ENCODE measurements at places on chromosomes 7 and 10.

- DNase-seq: no peak
These were observed 58.5 kb upstream of the SYPL1 start for GRCh38 chr7:106170651-106171050.

DNA sequence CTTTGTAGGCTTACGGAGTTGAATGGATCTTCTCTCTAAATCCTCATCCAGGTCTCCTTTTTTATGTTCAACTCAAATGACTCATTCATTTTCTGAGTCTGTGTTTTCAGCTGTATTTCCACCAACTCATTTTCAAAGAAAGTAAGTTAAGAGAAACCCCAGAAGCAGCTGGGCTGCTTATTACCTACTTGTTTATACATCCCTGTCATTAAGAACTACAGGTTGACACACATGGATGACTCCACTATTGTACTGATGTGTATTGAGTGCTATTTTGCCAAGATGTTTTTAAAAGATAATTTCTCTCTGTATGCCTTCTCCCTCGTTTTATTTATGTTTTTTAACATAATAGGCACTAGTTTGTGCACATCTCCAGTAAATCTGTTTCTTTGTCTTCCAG is 41.9 kb downstream of the DGKI start:
- DNase-seq: peak; percentile 50

GRCh38 chr10:30847642-30848041 is 184.0 kb downstream of the ZNF438 start:
- no peak for DNase-seq

DNA sequence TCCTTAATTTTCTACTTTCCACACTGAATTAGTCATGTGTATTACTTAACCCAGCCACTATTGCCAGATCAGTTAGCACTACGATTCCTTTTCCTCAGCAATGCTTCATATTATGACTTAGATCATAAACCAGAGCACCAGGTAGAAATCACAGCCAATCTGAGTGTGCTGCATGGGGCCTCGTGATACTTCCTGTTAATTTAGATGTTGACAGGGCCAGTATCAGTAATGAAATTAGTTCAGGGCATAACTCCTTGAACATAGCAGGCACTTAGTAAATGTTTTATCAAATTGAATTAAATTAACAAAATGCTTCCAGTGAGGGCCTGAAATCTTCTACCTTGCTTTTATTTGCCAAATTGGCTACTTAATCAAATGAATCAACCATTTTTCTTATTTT is 169.3 kb upstream of the LRGUK start:
- no peak for DNase-seq

DNA sequence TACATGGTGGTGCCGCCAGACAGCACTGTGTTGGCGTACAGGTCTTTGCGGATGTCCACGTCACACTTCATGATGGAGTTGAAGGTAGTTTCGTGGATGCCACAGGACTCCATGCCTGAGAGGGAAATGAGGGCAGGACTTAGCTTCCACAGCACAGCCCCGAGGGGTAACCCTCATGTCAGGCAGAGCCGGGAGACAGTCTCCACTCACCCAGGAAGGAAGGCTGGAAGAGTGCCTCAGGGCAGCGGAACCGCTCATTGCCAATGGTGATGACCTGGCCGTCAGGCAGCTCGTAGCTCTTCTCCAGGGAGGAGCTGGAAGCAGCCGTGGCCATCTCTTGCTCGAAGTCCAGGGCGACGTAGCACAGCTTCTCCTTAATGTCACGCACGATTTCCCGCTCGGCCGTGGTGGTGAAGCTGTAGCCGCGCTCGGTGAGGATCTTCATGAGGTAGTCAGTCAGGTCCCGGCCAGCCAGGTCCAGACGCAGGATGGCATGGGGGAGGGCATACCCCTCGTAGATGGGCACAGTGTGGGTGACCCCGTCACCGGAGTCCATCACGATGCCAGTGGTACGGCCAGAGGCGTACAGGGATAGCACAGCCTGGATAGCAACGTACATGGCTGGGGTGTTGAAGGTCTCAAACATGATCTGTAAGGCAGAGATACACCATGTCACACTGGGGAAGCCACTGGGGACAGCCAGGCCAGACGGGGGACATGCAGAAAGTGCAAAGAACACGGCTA is 104.6 kb upstream of the TNRC18 start:
- DNase-seq: no peak

DNA sequence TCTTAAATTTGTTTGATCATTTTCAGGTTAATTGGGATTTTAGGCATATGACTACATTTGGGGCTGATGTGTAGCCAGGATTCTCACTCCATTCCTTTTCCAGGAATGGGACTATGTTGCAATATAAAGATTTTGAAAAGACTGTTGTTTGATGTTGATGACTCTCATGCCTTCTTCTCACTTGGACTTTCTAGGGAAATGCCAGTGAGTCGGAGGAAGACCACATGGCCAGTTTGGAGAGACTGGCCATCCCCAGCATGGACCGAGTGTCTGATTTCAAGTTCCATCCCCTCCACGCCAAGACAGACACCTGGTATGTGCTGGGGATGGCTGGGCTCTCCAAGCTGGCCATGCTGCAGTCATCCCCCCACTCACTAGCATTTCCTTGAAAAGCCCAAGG is 5.5 kb downstream of the IGFBP3 start:
- DNase-seq: no peak

- no peak for DNase-seq
These were observed 436.0 kb upstream of the ADARB2 start for GRCh38 chr10:2173327-2173726.

DNA sequence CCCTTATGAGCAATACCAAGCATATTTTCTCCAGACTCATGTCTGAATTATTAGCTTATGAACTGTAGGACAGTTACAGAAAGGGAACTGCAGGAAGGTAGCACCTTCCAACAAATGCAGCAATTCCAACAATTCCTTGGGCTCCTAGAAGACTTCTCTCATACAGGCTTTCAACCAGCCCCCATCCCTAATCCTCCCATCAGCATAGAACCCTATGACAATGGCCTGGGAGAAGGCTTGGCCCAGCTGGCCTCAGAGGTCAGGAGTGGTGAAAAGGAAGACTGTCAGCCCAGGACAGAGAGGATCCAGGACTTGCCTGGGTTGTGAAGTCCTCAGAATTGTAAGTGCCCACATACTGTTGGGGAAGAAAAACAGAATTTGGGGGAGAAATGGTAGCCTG is 5.9 kb downstream of the VPS41 start:
- no peak for DNase-seq

DNA sequence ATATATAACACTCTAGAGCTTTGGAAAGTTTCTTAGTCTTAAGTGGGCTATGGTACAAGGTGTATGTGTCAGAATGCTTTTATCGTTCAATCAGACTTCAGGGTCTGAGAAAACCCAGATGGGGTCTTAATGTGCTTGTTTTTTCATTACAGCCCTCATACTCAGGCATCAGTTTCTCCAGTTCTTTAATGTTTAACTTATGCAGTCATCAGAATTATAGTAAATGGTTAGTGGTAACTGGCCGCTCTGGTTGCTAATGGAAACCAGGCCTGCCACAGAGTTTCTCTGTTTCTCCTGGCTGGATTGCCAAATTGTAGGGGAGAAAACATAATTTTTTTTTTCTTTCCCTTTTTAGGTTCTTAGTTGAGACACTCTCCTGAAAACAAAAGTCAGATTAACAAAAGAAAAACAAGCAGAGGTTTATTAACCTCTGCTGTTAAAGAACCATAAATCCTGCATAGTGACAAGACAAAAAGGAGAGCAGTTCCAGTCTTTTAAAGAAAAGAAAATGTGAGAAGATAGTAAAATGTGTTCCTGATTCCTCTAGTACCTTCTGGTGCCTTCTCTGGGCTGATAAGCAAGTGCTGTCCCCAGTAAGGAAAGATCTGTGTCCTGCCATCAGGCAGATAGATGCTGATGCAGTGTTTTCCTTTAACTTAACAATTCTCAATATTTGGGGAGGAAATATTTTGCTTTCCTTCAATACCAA is 21.5 kb upstream of the GHITM start:
- DNase-seq: no peak

DNA sequence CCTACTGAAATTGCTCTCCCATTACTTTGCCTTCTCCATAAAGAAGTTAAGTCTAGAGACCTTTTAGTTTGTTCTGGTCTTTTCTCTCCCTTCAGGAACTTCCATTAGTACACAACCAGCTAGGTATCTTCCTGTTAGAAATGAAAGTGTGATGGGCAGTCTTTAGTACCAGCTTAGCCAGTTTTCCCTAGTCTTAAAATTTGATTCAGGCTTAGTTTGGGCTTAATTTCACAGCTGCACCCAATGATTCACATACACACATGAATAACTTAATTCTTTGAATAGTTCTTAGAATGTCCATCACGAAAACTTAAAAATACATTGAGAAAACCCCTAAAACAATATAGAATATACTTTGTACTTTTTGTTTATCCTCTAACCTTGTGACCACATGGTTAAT is 2.4 kb upstream of the PPP1R9A start:
- no peak for DNase-seq

Measured in NCI-H1930 (cell line).